Left renal pelvis (tissue), 4 donors: ENCODE measurements at places on chromosomes 3 and 15. TPM values are rescaled to one million over a fixed set of nuclear protein-coding genes. Genes with fewer than 3 reads are reported as not detected.

DNA sequence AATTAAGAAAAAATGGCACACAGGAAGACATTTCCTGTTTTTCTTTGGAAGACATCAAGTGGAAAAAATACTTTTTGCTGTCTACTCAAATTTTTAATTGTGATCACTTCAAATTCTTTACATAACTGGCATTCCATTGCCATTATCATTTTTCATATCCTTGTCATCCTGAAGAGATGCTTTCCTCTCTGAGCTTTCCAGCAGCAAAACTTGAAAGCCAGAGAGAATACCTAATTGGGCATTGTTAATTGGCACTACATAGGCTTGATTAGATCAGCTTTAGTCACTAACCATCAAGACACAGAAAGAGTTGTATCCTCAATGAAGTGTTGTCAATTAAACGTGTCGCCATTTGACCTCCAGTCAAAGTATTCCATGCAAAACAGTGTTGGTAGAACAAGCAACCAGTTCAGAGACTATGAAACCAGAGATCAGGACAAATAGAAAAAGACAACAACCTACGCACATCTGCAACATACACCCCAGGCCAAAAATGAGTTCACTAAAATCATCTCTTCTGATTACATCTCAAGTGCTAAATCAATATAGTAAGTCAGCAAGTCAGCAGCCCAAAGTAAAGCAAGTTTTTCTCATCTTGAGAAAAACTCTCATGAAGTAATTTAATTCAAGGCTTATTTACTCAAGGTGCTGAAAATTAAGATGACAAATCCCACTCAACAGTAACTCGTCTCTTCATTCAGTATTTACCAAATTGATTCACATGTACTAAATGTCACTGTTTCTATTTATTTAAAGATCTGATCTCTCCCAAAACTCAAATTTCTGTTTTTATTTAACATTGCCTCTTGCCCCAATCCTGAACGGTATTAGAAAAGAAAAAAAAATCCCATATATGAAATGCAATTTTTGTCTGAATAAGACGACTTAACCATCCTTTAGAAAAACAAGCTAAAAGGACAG is 123.0 kb downstream of the SUCLG2 start:
- no peak for DNase-seq

DNA sequence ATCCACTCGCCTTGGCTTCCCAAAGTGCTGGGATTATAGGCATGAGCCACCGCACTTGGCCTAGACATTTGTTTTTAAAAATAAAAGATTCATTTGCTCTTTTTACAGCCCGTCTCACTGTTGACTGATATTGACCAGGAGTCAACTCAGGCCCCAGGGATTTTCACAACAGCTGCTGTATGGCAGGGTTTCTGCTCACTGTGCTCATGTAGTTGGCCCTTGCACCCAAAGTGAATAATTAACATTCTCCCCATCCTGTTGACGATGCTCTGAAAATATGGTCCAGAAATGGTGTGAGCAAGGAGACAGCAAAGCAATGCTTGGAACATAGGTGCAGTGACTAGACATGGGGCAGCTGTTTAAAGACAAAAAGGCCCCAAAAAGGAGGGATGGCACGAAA is 2.9 kb upstream of the CCR5 start:
- no peak for DNase-seq

DNA sequence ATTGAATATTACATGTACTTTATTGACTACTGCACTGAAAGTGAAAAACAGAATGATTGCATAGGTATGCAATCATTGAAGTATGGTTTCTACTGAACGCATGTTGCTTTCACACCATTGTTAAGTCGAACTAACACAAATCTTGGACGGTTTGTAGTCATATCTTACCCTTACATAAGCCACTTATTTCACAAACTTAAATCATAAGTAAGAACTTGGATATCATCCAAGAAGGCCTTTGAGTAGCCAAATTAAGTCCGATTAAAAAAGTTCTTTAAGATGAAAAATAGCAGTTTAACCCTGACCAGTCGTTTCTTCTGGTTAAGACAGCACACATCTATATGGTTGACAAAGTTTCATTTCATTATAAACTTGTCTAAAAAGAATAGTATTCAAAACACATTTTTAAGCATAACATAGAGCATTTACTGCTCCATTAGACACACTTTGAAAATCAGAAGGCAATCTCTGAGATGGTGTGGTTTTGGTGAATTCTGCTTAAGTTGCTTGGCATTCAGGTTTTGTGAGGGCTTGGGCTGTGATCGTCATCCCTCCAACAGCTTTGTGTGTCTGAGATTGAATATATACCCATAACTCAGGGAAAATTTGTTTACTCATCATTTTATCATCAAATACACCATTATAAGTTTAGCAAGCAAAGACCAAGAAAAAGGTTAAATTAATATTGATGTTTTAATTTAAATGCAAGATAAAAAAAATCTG is 92.2 kb downstream of the NFKBIZ start:
- DNase-seq, result no peak

GRCh38 chr15:32641517-32642059 is at the start of gene SCG5:
Gene SCG5, plus strand, starts transcription at chr15:32641710. Its CDS starts 1,883 bp downstream, at chr15:32643593.
- no peak for DNase-seq

GRCh38 chr15:78995921-78996893 is 51.4 kb upstream of the CTSH start:
- DNase-seq, result no peak

- DNase-seq, result no peak
Observed at GRCh38 chr3:60096403-60096802, 1046.6 kb upstream of the CFAP20DC start.

- DNase-seq, result no peak
Observed at GRCh38 chr15:59791755-59792154, 102.6 kb upstream of the BNIP2 start.

DNA sequence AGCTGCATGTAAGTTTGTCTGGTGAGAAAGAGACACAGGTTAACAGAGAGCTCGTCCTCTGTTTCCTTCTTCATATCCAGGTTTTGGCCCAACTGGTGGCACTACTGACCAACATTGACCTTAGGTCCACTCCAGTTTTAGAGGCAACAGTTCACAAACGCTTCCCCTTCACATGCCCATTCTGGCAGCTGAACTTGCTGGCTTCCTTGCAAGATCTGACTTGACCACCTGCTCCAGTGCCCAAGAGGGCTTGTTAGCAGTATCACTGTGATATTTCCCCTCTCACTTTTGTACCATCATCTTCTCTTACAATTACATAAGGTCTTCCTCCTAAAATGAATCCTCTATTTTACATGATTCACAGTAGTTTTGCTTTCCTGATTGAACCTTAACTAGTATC is 71.3 kb downstream of the CNTN6 start:
- DNase-seq, result no peak

DNA sequence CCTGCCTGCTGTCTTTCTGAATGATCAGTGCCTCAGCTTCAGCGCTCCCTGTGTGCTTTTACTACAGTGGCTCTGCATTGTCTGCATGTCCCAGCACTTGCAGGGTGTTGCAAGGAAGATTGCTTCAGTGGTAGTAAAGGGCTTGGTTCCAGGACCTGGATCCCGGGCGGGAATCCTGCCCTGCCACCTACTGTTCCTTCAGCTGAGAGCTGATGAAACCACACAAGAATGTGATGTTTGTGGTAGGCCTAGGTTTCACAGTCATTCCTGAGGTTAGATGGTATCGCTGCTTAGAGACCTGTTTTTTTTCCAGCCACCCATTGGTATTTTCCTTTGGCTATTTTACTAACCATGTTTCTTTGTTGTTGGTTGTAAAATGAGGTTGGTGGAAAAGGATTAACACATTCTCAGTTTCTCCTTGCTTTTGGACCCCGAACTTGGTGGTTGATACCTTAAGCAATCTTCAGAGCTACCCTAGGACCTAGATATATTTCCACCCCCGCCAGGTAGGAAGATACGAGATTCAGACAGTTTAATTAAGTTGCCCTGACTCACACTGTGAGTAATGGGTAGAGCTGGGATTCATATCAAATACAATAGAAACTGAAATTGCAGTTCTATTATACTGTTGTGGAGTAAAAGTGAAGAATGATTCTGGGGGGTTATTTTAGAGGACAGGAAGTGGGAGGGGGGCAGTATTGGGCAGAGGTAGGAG is 11.4 kb downstream of the GPR87 start:
- no peak for DNase-seq

DNA sequence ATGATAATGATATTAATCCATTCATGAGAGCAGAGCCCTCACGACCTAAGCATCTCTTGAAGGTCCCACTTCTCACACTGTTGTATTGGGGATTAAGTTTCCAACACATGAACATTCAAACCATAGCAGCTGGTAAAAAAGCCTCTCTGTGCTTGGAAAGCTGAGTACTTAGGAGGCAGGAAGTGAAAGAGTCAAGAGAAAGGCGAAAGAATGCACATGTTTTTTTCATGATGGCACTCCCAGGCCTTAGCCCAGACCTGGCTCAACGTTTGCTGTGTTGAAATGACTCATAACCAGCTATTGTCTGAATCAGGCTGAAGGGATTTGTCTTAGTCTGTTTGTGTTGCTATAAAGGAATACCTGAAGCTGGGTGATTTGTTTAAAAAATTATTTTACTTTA is 84.4 kb upstream of the RGMA start:
- DNase-seq, result no peak

GRCh38 chr15:101101676-101102075 is 150.2 kb downstream of the CHSY1 start:
- no peak for DNase-seq

DNA sequence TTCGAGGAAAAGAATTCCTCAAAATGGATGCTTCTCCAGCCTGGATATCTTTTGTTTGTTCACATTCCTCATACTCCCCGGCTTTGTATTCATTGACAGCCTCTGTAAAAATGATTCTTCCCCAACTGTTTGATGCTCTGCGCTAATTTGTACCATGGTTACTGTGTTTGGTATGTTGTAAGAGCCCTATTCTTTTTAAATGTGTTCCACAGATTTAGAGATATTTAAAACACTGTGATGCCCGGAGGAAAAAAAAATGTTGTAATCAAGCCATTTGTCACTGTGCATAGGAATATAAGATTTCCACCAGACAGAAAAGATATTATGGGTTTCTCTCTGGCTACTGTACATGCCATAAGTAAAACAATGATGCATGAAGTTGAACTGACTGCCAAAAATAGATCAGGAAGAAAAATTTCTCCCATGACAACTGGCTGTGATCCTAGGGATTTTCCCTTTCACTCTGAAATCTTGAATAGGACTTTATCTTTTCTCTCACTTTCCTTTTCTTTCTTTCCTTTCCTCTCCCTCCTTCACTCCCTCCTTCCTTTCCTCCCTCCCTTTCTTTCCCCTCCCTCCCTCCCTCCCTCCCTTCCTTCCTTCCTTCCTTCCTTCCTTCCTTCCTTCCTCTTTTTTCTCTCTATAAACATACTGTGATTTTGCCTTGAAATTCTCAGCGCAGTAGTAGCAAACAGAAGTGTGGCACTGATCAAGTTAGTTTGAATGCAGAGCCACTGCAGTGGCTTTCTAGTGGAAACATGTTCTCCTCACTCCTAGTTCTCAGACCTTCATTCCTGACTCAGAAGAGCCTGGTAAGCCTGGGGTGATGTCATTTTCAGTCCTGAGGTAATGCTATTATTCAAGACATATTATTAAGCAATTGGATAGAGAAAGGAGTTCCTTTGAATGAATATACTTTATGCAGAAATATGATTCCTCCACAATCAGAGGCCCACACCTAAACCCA is 254.9 kb upstream of the TBL1XR1 start:
- DNase-seq, result no peak

GRCh38 chr3:189839576-189839975 is 208.4 kb downstream of the TP63 start:
- no peak for DNase-seq

DNA sequence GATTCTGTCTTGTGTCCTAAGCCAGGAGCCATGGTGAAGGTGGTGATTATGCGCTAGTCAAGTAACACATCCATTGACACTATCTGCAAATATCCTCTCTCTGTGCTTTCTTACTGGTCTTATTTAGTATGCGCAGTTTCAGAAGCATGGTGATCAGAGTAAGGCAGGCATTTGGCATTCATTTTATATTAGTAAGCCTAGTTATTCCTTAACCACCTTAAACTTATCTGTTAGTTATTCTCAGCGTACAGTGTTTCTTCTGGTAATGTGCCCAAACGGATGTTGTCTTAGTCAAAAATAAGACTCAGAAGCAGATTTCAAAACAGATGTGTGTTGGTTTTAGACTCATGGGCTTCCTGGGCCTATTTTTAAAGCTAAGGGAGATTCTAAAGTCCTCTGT is 329.2 kb downstream of the GRM7 start:
- DNase-seq, result no peak

DNA sequence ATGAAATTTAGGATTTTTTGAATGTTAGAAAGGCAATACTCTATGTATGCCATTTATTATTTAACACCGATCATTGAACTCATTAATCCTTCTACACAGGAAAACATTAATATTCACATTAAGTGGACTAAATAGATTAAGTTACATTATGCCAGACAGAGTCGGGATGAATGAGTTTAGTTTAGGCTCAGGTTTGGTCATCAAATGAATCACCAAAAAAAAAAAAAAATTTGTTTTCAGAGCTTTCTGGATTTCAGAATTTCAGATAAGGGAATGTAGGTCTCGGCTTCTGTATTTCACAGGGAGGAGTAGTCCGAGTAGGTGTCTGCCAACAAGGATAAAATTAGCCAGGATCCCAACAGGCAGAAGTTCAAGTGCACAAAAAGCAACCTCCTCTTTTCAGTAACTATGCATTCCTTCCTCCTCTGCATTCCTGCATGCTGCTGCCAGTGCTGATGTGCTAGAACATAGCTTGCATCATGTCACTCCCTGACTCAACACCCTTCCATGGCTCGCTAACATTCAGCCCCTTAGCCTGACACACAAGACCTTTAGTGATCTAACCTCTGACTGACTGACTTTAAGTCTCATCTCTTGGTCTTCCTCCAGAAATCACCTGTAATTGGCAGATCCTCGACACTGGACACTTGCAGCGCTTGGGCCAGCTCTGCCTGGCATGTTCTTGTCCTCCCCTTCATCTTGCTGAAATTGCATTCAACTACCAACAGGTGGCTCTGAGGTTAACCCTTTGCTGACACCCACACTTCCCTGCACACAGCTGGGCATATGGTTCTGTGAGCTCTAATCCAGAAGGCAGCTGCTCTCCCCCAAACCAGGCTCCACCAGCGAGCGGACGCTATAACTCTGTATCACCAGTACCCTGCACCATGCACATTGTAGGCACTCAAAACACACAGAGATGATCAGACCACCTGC is 145.4 kb upstream of the PROK2 start:
- no peak for DNase-seq

Gene KNG1
- polyA plus RNA-seq, result 8.3 TPM

Gene MEIS2
- 442 TPM for polyA plus RNA-seq

Gene FYCO1
- 21.0 TPM for polyA plus RNA-seq

Gene ARL14
- 0.53 TPM for polyA plus RNA-seq

Gene IL17RC
- polyA plus RNA-seq, result 42.3 TPM

Gene PLSCR2
- 0.25 TPM for polyA plus RNA-seq

Gene AHSG
- 0.39 TPM for polyA plus RNA-seq

Gene PLD1
- 13.7 TPM for polyA plus RNA-seq

Gene AGTR1
- polyA plus RNA-seq, result 29.6 TPM

Gene PLAAT1
- polyA plus RNA-seq, result 3.5 TPM
